ENCODE measurements at places on chromosomes 12 and 14. TPM values are rescaled to one million over a fixed set of nuclear protein-coding genes. Genes with fewer than 3 reads are reported as not detected.

The PFDN5 gene
- total RNA-seq: 324 TPM

GRCh38 chr14:100285913-100286400 is 20.3 kb downstream of the SLC25A29 start:
- H3K36me3 ChIP-seq: peaks cover 4% of the 10 kb centered on the region
- H3K4me3 ChIP-seq: peak overlapping the region; percentile 86
- peak overlapping the region; percentile 86 for H3K27ac ChIP-seq
- DNase-seq: no peak

The CCDC175 gene
- total RNA-seq: 0.19 TPM

DNA sequence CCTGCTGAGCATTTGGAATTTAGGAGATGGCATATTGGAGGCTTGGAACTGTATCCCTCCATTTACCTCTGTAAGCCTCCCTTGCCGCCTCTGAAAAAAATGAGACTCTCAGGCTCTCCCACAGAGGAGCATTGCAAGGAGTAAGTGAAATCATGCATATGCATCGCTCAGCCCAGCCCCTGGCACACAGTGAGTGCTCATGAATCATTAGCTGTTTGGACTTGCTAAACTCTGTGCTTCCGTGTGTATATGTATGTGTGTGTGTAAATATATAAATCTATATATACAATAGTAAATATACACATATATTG is 17.1 kb upstream of the TBX3 start:
- no peaks in the 10 kb centered on the region for H3K36me3 ChIP-seq
- H3K27ac ChIP-seq: no peak overlapping the region
- H3K27me3 ChIP-seq: peaks cover 100% of the 10 kb centered on the region
- peaks cover 5% of the 10 kb centered on the region for H3K4me1 ChIP-seq

GRCh38 chr12:96093543-96094196 is 58.3 kb upstream of the LTA4H start:
- peaks cover 10% of the 10 kb centered on the region for H3K36me3 ChIP-seq
- no peaks in the 10 kb centered on the region for H3K4me1 ChIP-seq
- H3K4me3 ChIP-seq: no peak overlapping the region
- no peak overlapping the region for H3K27ac ChIP-seq

DNA sequence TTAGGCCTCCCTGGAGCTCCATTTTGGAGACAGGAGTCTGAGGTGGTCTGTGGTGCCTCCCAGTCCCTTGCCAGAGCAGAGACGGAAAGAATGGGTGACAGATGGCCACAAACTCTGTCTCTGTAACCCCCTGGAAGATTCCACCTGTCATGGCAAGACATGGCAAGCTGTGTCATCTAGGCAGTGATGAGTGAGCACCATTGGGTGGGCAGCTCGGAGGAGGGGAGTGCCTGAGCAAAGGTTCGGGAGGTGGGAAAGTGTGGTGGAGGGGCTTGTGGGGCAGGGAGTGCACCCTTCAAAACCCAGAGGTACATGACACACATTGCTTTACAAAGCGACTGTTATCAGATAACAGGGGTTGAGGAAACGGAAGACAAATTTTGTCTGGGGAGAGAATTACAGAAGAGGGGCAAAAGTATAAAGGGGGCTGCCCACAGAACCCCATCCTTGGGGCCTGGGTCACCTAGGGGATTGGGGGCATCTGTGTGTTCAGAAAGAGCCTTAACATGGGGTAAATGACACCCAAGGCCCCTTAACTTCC is 3.5 kb downstream of the RIN3 start:
- H3K4me3 ChIP-seq: no peak overlapping the region
- H3K27me3 ChIP-seq: peaks cover 22% of the 10 kb centered on the region
- H3K27ac ChIP-seq: no peak overlapping the region
- H3K4me1 ChIP-seq: peaks cover 10% of the 10 kb centered on the region
- DNase-seq: no peak
- peaks cover 3% of the 10 kb centered on the region for H3K36me3 ChIP-seq

DNA sequence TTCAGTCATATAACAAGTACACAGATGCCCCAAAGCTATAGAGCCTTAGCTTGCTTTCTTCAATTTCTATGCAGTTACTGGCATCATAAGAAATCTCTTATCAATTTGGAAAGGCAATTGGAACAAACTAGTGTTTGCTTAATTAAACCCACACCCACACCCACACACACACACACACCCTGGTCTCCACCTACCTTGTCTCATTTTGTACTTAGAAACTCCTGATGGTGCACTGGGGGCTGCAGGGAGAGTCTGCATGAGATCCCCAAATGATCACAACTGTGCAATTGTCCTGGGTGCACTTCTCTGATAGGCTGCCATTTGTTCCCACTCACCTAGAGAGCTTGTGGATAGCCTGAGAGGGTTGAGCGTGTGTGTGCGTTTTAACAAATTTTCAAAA is 40.5 kb upstream of the PTCSC3 start:
- H3K27ac ChIP-seq: no peak overlapping the region
- H3K36me3 ChIP-seq: no peaks in the 10 kb centered on the region
- no peak overlapping the region for H3K4me3 ChIP-seq
- H3K27me3 ChIP-seq: peaks cover 84% of the 10 kb centered on the region

- no peak for DNase-seq
- H3K4me3 ChIP-seq: no peak overlapping the region
- H3K4me1 ChIP-seq: peaks cover 77% of the 10 kb centered on the region
- no peak overlapping the region for H3K27ac ChIP-seq
- no peaks in the 10 kb centered on the region for H3K27me3 ChIP-seq
These were observed 402.9 kb downstream of the ZFP36L1 start for GRCh38 chr14:68389943-68390342.

The GPD1 gene
- total RNA-seq: 0.16 TPM

DNA sequence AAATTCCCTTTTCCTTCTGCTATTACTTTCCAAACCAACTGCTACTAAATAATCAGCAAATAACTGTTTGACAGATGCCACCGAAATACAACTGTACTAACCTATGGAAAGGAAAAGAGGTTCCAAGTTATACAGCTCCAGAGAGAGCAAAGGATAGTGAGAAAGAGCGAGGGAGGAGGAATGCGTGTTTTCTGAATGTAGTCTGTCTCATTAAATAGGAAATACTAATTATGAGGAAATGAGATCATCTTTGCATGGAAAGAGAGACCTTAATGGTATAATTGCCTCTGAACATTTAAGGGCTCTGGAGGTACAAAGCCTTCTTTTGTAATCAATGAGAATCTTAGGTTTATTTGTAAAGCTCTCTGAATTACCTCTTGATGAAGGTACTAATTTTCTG is 195.2 kb downstream of the APAF1 start:
- H3K4me1 ChIP-seq: no peaks in the 10 kb centered on the region
- H3K36me3 ChIP-seq: no peaks in the 10 kb centered on the region
- H3K27me3 ChIP-seq: peaks cover 8% of the 10 kb centered on the region
- no peak overlapping the region for H3K4me3 ChIP-seq

- H3K27me3 ChIP-seq: no peaks in the 10 kb centered on the region
- H3K27ac ChIP-seq: no peak overlapping the region
- H3K4me1 ChIP-seq: no peaks in the 10 kb centered on the region
- peaks cover 11% of the 10 kb centered on the region for H3K36me3 ChIP-seq
These were observed 1589.7 kb upstream of the FLRT2 start for GRCh38 chr14:83940253-83940652.

GRCh38 chr14:39266525-39266870 is 32.8 kb downstream of the MIA2 start:
- H3K27me3 ChIP-seq: no peaks in the 10 kb centered on the region
- H3K27ac ChIP-seq: peak overlapping the region; percentile 83
- H3K4me1 ChIP-seq: peaks cover 30% of the 10 kb centered on the region
- H3K4me3 ChIP-seq: peak overlapping the region; percentile 96

DNA sequence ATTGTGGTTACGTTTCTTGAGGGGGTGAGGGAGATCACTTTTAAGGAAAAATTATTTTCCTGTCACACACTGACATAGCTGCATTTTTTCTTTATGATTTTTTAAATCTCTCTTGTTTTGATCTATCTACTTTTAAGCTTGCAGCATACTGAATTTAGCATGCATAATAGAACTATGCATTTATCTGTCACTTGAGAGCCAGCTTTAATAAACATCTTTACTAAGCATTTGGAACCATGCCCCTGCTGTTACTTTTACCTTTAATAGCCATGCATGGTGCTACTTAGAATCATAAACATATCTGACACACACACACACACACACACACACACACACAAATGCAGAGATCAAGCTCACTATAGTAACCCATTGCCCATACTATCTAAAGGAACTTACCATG is 486.2 kb downstream of the NELL2 start:
- H3K27me3 ChIP-seq: no peaks in the 10 kb centered on the region
- no peaks in the 10 kb centered on the region for H3K4me1 ChIP-seq
- no peak overlapping the region for H3K4me3 ChIP-seq
- no peaks in the 10 kb centered on the region for H3K36me3 ChIP-seq
- no peak overlapping the region for H3K27ac ChIP-seq

GRCh38 chr14:99884834-99885648 is 91.8 kb downstream of the EML1 start:
- H3K4me1 ChIP-seq: peaks cover 13% of the 10 kb centered on the region
- no peak overlapping the region for H3K4me3 ChIP-seq

The ASIC1 gene
- 25.0 TPM for total RNA-seq

Measured in neural crest cell (in vitro differentiated cells).